ENCODE measurements at places on chromosomes 16 and 17.
A peak's percentile ranks its signal among the peaks of the same experiment; 100 is the strongest.

- DNase-seq, result no peak
These were observed 18.0 kb downstream of the ZNF276 start for GRCh38 chr16:89739383-89739782.

DNA sequence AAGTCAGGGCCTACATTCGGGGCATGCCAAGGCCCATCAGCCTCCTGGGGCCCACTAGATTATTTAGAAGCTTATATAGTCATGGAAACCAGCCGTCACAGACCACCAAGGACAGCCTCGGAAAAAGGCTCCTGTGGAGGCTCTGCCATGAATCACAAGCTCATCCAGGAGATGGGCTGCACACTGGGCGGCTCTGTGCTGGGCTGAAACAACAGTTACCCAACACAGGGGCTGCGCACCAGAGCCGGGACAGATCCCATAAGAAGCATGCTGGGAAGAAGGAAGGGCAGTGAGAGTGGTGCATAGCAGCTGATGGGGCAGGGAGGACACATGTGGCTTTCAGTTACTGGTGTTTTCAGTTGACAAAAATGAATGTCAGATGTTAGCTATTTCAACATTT lies 67.7 kb upstream of the GSG1L start:
- DNase-seq, result no peak

DNA sequence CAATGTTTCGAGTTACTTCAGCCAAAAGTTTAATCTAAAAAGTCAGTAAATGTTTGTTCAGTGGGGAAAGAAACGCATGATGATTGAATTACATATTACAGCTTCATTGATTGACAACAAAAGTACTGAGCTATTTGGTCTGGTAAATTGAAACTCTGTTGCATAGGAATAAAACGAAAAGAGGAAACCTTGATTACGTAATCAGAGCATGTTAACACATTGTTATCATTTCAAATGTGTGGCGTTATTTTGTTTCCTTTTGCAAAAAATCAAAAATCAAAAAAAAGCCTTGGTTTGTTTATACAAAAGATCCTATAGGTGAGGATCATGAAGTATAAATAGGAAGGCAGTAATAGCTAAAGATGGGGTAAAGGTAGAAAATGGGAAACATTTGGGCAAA lies 19.5 kb upstream of the CA10 start:
- DNase-seq, result no peak

DNA sequence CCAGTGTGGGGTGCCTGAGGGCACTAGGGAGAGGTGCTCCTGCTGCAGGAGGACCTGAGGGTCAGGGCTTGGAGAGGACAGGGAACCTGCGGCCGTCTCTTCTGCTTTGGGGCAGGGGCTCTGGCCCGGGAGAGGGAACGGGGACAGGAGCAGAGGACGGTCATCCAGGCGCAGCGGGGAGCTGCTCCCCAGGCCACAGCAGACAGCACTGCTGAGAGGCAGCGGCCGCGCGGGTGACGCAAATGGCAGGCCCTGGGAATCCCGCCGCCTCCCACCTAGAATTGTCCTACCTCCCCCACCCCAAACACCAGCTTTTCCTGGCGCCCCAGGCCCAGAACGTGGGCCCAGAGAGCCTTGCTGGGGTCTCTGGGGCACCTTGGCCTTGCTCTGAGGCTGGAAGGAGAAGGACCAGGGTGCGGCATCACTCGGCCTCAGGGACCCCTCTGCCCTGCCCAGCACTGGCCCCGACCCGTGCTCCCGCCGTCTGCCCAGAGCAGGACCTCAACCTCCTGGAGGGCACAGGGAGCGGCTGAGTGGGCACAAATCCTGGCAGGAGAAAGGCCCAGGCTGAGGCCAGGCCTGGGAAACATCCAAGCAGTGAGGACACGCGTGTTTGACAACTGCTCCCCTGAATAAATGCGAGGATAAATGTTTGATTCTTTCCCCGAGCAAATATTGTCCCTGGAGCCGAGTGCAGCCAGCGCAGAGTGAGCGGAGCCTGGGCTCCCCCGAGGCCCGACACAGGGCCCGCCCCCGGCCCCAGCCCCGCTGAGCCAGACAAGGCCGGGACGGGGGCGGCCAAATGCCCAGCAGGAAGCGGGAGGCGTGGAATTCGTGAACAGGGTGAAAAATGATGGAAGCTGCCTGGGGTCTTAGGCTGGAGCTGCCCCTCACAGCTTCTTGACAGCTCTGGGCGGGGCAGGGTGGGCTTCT lies 8.5 kb downstream of the SSTR5 start:
- DNase-seq, result no peak

- DNase-seq, result no peak
These were observed 53.3 kb downstream of the ZNF778 start for GRCh38 chr16:89270666-89271345.

GRCh38 chr16:17323171-17323570 lies 147.6 kb downstream of the XYLT1 start:
- no peak for DNase-seq

- peak; percentile 18 for DNase-seq
These were observed 9.6 kb upstream of the ZFHX3 start for GRCh38 chr16:73057291-73058210.

DNA sequence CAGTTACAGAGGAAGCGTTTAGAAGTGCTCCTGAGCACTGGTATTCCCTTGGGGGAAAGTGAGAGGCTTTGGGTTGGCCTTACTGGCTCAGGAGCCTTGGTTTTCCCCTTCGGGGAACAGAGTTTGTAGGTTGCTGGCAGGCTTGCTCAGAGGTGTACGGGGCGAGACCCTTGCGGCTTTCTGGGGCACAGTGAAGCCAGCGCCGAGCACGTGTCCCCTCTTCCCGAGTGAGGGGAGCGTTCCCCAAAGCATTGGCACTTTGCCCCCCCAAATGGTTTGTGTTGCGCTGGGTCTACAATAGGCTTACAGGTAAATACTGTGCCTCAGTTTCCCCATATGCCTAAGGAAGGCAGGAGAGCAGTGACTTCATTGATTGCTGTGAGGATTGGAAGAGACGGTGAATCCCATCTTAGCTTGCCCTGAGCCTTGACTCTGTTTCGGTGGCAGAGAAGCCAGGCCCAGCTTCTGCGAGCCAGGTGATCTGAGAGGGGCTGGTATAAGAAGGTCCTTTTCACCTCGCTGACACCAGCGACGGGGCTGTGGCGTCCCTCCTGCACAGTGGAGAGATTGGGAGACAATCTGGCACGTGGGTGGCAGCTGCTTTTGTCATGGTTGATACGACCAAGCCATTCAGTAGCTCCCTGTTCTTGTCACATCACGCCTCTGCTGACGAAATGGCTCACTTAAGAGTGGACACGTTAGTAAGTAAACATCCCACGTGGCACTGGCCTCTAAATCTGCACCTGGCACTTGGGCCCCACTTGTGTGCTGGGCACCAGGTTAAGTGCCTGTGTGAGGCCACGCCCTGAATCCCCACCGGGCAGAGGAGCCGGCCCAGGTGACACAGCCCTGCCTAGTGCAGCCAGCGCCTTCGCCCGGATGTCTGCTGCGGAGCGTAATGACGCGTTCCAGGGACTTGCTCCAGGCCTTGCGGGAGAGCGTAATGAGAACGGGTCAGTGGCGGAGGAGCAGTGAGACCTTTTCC lies 55.0 kb downstream of the MEAK7 start:
- DNase-seq, result no peak

DNA sequence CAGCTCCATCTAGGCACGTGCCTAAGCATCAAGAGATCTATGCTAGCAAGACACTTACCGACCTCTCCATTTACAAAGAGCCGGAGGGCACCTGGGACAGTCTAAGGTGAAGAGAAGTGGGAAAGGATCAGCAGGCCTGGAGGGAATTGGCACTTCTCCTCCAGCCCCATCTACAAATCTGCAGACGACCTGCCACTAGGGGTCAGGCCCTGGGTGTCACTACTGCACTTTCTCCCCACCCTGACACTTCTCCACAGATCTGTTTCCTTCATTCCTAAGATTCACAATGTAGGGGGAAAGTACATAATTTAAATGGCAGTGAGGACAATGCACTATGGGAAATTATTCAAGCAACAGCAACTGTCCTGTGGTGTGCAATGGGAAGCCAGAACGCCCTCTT lies 8.1 kb downstream of the MKS1 start:
- DNase-seq, result no peak

DNA sequence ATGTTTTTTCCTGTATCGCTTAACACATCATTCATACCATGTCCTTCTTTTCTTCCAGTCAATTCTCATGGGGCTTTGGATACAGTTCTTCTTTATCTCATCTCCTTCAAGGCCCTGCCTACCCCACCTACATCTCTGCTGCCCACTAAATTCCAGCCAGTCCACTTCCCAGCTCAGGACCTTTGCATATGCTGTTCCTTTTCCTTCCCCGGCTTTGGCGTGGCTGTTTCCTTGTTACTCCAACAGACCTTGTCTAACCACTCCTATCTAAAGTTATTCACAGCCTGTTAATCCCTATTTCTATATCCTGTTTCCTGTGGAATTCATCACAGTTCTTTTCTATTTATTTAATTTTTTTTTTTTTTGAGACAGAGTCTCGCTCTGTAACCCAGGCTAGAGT lies 6.6 kb upstream of the STAT3 start:
- no peak for DNase-seq

DNA sequence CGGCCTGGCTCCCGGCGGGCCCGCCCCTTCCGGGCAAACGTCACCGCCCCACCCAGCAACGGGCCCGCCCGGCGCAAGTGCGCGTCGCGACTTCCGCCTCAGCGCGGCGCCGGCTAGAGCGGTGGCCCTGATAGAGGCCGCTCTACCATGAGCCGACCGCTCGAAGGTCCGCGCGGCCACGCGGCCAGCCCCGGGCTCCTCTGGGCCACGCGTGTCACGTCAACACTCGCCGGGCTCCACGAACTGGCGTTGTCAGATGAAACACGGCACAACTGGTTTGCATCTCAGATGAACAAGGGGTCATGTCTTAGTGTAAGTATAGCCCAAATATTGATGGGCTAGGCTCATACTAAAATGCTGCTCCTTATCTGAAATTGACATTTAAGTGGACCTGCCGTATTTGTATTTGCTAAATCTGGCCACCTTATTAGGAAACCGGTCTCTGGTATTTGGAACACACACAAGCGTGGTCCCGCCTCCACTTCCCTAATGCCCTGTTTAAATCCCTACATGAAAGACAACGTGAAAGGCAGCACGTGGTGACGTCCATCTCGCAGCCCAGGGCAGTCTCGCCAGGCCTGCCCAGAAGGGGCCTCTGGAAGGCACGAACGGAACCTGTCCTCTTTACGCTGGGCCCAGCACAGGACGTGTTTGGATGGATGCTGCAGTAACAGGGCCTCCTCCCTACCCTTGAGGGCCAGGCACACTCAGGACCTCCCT lies at the start of gene ZNF598:
ZNF598 (minus strand) TSS at position 31 of the 720 bp plus-strand sequence.
- peak; percentile 85 for DNase-seq

DNA sequence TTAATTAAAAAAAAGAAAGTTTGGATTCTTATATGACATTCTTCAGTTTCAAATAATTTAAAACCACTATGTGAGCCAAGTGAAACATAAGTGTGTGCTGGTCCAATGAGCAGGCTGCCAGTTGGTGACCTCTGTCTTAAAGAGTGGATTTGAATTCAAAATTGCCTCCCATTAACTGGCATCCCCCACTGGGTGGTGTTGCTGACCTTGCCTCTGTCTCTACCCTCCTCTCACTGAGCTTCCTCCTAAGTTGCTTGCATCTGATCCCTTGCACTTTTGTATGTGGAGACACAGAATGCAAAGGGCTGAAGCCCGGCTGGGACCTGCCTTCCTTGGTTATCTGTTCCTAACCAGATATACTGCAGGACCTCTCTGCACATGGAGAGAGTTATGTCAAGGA lies 160.6 kb downstream of the CYLD start:
- no peak for DNase-seq

DNA sequence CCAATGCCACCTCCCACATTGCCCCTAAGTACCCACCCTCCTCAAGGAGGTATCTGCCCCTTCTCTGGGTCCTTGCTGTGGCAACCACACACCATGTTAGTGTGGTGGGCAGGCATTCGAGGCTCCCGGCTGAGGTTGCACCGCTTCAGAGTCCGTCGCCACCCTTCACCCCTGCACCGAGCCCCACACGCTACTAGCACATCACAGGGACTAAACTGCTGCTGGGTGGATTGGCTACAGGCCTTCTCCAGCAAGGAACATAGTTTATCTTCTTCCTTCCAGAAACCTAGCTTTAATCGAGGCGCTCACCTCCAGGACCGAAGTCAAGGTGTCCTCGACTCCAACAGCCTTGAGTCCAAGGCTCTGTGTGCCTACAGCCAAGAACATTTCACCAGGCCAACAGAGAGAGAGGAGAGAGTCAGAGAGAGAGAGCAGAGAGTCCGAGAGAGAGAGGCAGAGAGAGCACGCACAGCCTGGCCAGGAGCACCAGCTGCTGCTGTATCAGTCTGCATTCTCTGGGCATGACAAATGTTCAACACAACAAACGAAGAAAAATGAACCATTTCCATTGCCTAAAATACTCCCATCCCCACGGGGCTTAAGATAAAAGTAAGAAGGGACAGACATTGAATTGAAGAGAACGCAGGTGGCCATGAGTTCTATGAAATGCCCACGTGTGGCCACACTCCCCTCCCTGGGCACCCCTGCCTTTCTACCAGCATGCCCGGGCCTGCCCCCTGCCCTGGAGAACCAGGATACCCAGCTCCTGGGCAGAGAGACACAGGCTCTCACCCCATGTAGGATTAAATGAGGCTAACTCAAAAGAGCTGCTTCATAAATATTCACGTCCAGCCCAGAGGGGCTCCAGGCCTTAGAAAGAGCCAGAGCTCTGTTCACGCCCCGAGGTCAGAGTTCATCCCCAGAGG lies 94.9 kb downstream of the RBFOX3 start:
- DNase-seq, result peak; percentile 1
